GM04503 (cell line): ENCODE measurements at places on chromosomes 16 and 17.

DNA sequence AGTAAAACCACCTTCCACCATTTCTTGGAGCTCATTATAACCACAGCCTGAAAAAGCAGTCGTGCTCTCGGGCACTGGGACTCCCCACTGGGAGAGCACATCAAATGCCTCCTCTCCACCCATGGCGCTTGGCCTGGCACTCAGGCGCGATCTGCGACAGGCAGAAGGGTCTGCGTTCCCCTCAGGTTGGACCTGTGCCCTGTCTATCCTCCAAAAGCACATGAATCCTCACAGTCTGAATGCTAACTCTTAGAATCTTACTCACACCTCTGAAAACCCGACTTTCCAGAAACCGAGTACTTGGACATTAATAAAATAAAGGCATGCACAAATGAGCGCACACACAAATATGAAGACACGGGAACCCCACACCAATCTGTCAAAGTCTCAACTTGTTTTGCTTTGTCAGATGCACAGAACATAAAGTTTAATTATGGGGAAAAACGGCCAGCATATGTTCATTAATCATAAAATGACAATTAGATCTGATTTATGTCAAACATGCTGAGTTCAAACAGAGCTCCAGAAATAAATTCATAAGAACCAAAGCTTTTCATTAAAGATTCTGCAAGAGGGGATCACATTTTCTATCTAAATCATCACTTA is 20.5 kb upstream of the FAAP100 start:
- no peak for DNase-seq

DNA sequence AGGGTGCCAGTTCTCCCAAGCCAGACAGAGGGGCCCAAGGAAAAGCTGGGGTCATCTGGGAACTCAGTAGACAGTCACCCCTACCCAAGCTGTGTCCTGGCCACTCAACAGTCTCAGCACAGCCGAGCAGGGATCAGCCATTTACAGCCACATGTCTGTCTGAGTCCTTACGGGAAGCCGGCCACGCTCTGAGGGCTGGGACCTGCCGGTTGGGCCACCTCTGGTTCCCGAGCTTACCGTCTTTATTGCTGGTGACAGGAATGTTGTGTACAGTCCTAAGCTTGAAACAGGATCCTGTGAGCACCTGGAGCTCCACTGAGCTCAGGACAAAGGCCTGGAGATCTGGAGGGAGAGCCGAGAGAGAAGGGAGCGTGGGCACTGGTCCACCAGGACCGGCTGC is 59.8 kb downstream of the TIMM22 start:
- DNase-seq = no peak

DNA sequence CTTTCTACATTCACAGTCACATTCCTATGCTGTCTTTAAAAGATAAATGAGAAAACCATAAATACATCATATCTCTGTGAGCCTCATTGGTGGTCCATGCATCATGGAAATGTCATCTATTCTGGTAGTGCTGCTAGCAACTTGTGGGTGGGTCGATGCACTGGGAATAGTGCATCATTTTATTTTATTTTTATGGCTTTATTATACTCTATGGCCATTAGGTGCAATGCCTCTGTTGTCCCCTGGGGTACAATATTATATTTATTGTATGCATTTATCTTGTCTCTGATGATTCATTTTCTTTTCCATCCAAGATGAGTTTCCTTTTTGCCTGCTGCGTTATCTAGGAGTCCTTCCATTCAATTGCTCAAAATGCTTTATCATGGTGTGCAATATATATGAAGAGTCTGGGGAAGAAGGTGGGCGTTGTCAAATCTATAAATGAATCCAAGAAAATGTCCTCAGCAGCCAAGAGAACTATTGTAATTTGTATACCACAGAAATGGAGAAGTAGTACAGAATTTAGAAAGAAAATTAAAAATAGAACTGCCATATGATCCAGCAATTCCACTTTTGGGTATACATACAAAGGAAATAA is 324.0 kb downstream of the KCNJ2 start:
- no peak for DNase-seq

DNA sequence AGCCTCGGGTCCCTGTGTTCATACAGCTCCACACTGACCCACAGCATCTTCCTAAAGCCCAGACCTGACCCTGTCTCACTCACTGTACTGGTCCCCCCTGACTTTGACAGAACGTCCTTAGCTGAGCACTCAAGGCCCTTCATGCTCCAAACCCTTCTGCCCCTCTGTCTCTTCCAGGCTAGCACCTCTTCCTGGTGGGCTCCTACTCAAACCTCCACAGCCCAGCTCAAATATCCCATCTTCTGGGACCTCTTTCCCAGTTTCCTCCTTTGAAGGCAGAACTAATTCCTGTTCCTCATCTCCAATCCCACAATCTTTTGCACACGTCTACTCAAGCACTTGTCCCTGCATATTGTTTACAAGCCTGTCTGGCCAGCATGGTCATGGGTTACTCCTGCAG is 8.8 kb downstream of the GRIN2C start:
- no peak for DNase-seq

DNA sequence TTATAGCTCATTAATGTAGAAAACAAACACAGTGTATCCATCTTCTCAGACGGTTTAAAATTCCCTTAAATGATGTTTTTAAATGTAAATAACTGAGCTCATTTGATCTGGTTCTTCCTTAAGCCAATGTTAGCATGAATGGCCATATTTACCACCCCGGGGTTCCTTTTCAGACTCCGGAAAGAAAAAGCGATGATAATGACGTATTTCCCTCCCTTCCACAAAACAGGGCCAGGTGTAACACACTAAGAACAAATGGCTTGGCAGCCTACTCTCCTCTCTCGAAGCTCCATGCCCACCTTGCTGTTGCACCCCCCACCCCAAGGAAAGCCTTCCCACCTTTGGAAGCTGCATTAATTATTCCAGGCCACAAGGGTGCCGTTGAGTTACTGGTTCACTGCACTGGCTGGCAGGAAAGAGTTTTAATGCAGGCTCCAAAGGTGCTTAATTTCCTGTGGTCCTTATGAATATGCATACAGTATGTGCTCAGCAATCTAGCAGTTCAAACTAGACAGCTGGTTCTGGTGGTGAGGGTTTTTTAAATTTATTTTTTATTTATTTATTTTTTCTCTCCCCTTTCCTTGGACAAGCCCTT is 378.9 kb downstream of the WWOX start:
- no peak for DNase-seq

- DNase-seq = no peak
Observed at GRCh38 chr17:57425431-57425830, 169.1 kb downstream of the MSI2 start.

- DNase-seq = no peak
Observed at GRCh38 chr17:79535728-79536025, 75.2 kb downstream of the RBFOX3 start.

- no peak for DNase-seq
Observed at GRCh38 chr16:5072334-5073278, 963 bp downstream of the ALG1 start.

DNA sequence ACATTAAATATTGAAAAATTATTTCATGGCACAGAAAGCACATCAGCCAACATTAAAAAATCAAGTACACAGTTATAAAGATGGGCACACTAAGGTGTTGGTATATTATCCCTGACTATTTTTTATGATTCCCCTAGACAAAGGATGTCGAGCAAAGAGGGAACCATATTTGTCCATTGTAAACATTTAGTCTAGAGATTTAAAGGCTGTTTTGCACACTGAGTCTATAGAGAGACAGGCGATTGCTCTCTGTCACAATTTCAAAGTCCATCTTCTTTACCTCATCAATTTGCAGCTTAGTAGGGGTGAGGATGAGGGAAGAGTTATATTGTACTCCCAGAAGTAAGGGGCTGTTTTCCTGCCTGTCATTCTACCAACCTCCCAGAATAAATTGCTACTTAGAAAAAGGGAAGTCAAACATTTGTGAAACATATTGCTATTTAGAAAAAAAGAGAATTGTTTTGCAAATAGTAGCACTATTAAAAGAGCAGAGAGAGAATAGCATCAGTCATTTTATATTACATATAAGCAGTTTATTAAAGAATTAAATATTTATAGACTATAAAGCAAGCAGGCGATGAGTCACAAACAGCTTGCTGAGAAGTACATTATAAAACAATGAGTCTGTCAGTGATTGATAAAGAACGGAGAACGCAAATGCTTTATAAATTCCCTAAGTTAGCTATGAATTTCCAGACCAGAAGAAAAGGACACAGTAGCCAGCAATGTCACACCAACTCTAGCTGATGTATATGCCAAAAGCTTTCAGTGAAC is 270.6 kb upstream of the PMFBP1 start:
- DNase-seq = no peak

DNA sequence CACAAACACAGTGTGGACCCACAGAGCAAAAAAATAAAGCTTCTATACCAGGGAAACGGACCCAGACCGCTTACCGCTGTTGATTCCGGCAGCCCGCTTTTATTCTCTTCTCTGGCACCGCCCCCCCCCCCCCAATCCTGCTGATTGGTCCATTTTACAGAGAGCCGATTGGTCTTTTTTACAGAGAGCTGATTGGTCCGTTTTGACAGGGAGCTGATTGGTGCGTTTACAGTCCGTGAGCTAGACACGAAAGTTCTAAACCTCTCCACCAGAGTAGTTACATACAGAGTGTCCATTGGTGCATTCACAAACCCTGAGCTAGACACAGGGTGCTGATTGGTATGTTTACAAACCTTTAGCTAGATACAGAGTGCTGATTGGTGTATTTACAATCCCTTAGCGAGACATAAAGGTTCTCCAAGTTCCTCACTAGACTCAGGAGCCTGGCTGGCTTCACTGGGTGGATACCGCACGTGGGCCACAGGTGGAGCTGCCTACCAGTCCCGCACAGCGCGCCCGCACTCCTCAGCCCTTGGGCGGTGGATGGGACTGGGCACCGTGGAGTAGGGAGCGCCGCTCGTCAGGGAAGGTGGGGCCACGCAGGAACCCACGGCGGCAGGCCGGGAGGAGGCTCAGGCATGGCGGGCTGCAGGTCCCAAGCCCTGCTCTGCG is 92.4 kb downstream of the HAPSTR1 start:
- DNase-seq = no peak

GRCh38 chr16:19872935-19873334 is 11.7 kb downstream of the GPRC5B start:
- no peak for DNase-seq

DNA sequence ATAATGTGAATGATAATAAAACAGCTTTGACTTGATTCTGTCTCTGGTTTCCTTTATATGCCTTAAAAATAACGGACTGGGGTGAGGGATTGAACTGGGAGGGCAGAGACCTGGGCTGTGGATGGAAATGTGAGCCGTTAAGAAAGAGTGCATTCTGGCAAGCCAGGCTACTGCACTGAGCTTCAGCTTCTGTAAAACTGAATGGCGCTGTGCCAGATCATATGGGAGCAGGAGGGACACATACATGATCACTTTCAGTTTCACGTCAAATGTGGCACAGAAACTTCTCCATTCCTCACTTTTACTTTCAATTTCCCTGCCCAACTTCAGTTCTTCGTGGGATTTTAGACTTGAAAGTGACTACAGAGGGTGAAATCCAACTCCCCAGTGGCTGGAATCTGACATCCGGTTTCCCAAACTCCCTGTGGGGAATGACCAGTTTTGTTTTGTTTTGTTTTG is 1.1 kb downstream of the MT2A start:
- DNase-seq = peak; percentile 70

DNA sequence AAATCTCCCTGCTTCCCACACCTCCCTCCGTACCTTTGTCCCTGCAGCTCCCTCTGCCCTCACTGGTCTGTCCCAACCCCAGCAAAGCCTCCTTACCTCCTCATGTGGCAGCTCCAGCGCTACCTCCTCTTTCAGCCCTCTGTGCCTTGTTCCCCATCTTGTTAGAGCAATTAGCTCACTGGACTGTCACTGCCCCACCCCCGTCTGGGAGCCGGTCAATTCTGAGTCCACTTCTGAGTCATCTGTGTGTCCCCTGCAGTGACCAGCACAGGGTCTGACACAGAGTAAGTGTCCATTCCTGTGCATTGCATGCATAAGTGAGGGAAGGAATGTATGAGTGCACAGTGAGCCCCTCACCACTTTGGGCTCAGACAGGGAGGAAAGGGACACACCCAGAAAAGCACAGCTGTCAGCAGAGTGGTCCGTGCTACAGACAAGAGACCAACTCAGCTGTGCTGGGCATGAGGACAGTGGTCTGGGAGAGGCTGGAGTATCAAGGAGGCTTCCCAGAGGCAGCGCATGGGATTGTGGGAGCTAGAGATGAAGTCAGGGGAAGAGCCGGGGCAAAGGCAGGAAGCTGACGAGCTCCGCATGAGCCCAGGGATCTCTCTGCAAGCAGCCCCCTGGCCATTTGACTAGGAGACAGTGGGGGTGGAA is 45.9 kb downstream of the PITPNM3 start:
- no peak for DNase-seq

DNA sequence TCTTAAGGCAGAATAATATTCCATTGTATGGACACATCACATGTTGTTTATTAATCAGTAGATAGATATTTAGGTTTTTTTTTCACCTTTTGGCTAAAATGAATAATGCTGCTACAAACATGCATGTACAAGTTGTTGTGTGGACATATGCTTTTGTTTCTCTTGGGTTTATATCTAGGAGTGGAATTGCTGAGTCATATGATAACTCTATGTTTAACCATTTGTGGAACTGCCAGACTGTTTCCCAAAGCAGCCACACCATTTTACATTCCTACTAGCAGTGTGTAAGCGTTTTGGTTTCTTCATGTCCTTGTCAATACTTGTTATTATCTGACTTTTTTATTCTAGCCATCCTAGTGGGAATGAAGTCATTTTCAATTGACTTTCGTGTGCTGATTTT is 21.3 kb downstream of the CYLD start:
- DNase-seq = no peak
